Natural killer cell treated with Interleukin-12 subunit alpha and Interleukin-12 subunit beta and Interleukin-15 and Interleukin-18, amount 100 ng/mL, for 72 hours (primary cell): ENCODE measurements at places on chromosomes 1 and 21.

- DNase-seq: no peak
Measured at GRCh38 chr1:71695821-71696220, 586.5 kb downstream of the NEGR1 start.

GRCh38 chr1:194289569-194290266, 1103.3 kb upstream of the B3GALT2 start:
- DNase-seq: no peak

DNA sequence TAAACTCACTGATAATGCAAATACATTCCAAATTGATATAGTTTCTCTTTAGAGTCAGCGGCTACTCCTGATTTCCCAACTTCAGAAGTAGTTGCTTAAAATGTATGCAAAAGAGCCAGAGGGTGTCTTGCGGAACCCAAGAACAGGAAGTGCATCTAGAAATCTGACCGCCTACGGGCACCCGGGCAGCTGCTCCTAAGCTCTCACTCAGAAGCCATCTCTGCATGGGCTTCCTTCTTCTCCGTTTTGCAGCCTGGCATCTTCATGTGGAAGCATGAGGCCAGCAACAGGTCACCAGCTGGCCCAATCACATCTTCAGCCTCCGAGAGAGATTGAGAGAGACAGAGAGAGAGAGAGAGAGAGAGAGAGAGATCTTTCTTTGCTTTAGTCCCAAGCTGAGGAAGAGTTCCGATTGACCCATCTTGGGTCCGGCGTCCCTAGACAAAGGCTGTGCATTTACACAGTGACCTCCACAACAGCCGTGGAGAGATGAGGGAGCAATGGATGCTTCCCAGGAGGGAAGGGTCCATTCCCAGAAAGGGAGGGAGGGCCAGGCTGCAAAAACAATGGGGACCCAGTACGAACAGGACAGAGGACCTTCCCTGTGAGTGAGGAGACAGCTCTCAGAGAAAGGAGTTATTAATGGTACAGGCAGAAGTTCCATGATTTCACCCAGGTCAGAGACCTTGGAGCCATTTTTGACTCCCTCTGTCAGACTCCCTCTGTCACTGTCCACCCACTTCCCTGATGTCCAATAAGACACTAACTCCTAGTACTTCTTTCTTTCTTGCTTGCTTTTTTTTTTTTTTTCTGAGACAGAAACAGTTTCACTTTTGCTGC, 28.2 kb upstream of the SLC30A1 start:
- DNase-seq: peak; percentile 81

DNA sequence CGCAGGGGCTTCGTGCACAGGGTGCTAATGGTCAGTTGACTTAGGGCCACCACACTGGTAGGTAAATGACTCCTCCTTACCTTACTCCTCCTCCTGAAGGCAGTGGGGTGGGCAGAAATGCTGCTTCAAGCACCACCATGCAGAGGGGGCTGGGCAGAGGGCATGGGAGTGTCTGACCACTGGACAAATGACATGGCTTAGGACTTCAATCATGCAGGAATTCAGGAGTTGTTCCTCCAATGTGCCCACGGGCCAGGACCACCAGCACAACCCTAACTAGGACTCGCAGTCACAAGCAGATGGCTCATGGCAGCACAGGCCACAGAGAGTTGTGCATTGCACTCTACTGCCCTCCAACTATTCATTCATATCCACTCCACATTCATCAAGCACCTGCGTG, 65.7 kb downstream of the KCND3 start:
- DNase-seq: no peak

DNA sequence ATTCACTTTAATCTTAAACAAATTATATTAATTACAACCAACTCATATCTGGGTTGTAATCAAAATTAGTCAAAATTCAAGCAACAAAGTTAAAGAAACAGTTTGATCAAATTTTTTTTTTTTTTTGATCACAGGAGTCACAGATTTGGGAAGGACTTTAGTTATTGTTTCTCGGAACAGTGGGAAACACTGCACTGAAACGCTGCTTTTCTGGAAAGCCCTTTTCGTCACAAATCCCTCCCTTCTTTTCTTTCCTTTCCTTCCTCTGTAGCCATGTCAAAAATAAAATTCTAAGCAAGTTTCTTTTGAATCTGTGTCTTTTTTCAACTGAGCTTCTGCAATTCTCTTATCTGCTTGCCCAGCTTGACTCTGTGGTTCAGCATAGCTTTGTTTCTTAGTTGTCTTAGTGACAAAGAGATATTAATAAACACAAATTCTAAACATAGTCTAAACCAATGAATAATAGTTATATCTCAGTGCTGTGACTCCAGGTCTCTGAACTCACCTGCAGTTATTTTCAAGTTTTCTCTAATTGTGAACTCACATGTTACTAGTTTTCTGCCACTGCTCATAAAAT, 53.8 kb downstream of the PTGS2 start:
- no peak for DNase-seq

DNA sequence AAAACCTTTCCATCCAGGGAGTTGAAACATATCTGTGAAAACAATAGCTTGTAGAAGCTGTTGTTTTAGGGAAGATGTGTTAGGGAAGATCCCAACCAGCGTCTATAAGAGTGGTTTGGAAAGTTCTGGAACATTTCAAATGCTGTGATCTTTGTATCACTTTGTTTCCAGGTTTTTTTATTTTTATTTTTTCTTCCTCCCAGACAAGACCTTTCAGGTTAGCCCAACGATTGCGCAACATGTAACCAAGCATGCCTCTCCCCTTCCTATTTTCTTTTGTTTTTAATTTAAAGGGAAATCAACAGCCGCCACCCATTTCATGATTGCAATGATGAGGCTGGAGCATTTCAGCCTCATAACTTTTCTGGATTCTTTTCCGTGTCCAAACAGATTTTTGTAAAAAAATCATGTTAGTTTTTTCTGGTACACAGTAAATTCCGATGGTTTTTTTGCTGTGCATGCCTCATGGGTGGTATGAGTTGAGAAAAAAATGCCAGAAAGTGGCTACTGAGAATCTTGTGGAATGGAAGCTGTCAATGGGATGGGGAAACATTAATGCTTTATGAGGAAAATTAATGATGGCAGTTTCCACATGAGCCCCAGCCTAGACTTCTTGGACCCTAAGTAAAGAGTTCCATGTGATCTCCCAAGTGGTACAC, 109.3 kb downstream of the RUNX1 start:
- no peak for DNase-seq

- DNase-seq: no peak
Measured at GRCh38 chr1:214031267-214031650, 43.5 kb downstream of the PROX1 start.

DNA sequence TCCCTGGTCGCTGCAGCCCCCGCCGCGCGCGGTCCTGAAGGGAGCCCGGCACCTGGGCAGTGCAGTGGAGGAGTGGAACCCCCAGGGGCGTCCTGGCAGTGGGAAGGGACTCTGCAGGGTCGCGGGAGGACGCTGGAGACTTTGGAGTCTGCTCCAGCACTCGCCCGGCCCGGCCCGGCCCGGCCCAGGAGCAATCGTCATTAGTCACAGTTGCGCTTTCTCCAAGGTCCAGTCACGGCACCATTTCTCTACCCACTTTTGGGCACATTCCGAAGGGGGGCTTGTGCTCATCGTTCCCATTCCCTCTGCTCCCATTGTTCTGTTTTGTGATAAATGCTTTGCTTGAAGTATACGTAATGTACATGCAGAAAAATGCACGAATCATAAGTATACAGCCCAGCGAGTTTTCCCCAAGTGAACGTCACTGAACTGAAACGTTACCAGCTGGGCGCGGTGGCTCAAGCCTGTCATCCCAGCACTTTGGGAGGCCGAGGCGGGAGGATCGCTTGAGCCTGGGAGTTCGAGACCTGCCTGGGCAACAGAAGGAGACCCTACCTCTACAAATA, 999 bp downstream of the THAP3 start:
- DNase-seq: no peak

GRCh38 chr1:27643600-27644368, 8.8 kb upstream of the FGR start:
- peak; percentile 81 for DNase-seq

DNA sequence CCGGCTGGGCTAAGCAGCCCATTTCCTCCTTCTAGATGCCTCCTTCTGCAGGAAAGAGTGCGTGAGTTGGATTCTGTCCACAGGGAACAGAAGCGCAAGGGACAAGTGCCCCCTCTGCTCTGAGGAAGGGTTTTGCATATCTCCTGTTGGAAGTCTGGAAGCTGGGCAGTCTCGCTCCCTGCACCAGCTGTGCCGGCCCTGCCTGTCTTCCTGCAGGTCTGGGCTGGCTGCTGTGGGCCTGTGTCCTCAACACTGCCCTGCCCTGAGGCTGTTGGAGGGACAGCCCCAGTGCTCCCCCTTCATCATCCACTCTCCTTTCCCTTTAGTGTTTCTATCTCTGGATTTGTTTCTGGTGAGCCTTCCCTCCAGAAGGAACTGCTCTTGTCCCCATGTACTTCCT, 21.8 kb downstream of the ADARB1 start:
- DNase-seq: no peak

DNA sequence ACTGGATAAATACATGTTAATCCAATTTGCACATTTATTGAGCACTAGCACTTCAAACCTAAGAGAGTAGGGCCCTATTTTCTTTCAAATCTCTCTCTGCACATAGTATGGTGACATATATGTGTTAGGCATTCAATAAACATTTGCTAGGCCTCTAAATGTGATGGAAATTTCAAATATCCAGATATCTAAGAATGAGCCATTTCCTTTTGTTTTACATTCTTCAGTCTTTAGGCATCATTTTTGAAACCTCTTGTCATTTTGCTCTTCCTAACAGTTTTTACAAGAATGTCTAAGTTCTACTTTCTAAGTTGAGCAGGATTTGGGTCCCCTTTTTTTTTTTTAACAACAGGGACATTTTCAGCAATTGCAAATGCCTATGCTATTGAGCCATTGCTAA, 395.7 kb upstream of the ST6GALNAC5 start:
- no peak for DNase-seq
